NCI-H2171 treated with DMSO at 0.1 percent for 48 hours (cell line): ENCODE measurements at places on chromosomes 3 and 15.

DNA sequence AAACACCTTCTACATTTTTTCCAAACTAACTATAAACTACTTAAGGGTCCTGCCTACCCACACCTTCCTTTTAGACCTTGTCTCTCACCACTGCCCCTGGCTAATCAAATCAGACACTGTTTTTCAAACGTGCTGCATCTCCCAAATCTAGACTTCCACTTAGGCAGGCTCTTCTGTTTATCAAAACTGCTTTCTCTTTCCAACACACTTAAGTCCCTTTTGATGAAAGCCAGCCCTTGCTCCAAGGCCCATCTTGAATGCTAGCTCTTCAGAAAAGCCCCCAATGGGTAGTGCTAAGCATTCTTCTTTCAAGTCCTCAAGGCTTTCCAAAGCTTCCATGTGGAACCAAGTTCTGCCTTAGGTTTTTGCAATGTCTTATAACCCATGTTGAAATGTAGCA lies 888.3 kb downstream of the TUSC7 start:
- no peak for DNase-seq

DNA sequence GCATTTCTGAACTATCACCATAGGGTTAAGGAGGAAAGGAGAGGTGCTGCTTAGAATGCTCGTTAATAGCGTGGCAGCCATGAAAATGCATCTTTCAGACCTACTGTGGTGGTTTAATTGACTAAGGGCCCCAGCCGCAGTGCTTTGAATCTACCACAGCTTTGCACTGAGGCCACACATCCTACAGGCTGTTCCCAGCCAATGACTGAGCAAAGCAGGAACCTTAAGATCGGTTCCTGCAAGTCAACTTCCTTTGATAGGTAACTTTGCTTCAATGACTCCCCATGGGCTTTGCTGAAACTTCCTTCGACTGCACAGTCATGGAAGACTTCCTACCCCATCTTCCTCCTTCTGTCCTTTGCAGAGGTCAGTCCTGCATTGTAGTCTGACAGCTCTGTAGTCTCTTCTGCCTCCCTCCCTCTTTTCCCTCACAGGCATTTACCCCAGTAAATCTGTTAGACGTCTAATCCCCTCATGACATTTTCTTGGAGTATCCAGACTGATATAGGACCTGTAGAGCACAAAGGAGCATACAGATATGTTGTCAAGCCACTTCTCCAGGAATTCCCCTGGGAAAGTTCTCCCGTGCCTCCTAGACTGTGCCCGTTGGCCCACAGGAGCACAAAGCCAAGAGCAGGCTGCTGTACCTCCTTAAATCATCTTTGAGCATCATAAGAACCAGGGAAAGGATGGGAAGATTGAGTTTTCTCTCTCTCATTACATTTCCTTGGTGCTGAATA lies 2.6 kb upstream of the BCL2A1 start:
- no peak for DNase-seq

- DNase-seq: no peak
Observed at GRCh38 chr15:67579164-67579563, 36.7 kb downstream of the MAP2K5 start.

- DNase-seq: no peak
Observed at GRCh38 chr3:84141571-84141970, 817.2 kb upstream of the CADM2 start.

- no peak for DNase-seq
Observed at GRCh38 chr15:70870051-70870450, 16.1 kb upstream of the LARP6 start.

GRCh38 chr15:99174567-99175395 lies 69.9 kb downstream of the SYNM start:
- no peak for DNase-seq

DNA sequence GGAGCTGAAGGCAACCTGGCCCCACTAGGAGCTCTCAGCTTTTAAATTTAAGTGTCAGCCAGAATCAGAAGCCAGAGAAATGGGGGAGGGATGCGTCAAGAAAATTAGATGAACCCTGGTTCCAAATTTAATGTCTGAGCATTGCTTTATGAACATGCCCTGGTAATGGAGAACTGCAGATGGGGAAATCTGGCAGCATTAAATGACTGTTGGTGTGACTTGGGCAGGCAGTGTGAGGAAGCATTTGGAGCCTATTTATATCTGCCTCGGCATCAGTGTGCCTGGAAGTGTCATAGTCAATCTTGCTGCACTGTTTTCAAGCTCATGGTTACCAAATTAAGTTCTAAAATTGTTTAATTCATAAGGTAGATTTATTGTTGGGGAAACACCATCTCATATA lies 29.0 kb downstream of the NME9 start:
- no peak for DNase-seq

DNA sequence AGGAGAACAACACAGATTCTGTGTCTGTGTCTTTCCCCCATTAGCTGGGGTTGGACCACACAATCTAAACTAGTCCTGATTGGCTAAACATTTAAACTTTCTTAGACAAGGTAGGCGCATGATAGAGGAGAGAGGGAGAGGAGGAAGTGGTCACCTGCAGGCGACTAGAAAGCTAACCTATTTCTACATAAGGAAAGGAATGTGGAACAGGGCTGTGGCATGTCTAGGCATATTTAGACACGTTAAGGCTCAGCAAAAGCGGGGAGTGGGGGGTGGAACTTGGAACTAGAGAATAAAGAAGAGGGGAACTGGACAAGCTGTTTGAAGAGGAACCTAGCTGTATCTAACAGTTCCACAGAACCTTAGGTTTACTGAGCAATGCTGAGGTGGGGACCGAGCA lies 12.8 kb downstream of the LRRC28 start:
- peak; percentile 49 for DNase-seq

DNA sequence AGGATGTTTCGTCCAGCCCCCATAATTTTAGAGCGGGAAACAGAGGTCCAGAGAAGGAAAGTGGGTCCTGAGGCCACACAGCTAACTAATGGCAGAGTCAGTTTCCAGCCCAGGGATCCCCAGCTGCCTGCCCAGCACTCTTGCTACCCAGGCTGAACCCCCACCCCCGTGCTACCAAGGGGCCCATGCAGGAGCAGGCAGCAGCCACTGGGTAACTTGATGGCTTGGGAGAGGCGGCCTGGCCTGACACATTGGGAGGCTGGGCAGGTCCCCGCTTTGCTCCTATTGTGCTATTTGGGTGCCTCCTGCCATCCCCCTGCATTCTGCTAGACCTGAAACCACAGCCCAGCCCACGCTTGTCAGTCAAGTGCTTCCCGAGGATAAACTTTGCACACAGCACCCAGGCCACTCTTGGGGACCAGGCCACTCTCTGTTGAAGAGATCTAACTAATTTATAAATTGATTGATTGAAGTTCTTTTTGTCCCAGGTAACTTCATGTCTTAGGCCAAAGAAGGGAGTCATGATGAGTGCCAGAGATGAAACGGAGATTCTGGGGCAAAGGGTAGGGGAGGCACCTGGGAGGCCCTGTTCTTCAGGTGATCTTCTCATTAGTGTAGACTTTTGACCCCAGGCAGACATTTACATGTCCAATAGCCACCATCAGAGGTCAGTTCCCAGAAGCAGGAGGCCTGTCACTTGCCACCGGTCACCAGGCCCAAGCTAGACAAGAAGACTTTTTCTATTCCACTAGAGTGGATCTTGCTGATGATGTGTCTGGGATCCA lies 7.0 kb downstream of the PAK6 start:
- no peak for DNase-seq

GRCh38 chr3:11514191-11514821 lies 129.4 kb downstream of the VGLL4 start:
- no peak for DNase-seq

- no peak for DNase-seq
Observed at GRCh38 chr3:46811615-46812236, 51.5 kb downstream of the MYL3 start.

- DNase-seq: no peak
Observed at GRCh38 chr3:19293295-19293694, 145.0 kb downstream of the KCNH8 start.

- DNase-seq: peak; percentile 77
Observed at GRCh38 chr15:48331796-48332641, 790 bp downstream of the DUT start.

DNA sequence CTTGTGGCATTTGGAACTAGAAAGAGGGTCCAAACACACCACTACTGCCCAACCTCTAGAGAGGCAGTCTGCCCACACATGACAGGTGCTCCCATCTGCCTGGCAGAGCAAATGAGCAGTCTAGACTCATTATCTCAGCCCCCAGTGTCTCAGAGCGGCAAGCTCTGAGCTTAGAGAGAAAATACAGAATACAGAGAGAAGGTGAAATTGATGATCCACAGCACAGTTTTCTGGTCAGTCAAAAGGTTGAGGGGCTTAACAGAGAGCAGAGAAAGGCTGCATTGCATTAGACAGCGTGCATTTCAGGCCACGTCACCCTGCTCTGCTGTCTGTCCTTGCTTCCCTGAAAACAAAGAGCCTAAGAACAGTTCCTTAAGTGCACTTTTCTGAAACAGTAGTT lies 135.1 kb downstream of the KCNMB2 start:
- peak; percentile 46 for DNase-seq

DNA sequence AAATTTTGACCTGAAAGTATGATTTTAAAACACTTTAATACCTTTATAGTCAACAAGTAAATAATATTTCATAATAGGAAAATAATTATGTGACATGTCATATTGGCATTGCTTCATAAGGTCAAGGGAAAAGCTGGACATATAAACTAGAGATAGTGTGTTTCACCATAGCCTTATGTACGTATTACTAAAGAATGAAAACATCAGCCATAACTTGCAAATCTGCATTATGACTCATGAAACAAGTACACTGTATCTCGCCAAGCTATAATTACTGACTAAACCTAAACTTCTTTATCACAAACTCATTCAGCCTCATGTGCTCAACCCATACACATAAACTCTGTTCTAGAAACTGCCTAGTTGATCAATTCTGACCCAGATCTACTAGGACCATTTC lies 950.1 kb downstream of the FHIT start:
- no peak for DNase-seq

- DNase-seq: no peak
Observed at GRCh38 chr3:160224256-160224655, 966 bp upstream of the C3orf80 start.

GRCh38 chr3:26630669-26631389 lies 8.3 kb downstream of the LRRC3B start:
- no peak for DNase-seq
